ENCODE measurements at places on chromosomes 1 and 21.

- DNase-seq, result no peak
Measured at GRCh38 chr1:87735750-87736149, 407.1 kb downstream of the LMO4 start.

GRCh38 chr1:243595527-243596210 lies 254.4 kb downstream of the AKT3 start:
- no peak for DNase-seq

DNA sequence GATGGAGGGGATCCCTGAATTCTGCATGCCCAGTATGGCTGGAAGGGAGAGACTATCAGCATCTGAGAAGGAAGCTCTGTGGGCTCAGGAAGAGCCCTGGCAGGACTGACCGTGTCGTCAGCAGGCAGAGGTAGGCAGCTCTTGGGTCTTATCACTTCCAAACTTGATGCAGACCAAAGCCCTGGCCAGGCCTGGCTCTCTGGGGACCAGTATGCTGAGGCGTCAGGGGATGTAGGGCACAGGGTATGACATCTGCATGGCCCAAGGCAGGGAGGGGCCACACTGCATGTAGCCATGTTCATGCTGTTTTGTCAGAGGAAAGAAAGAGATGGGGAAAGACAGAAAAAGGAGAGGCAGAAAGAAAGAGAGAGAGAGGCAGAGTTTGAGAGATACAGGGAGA lies 6.3 kb downstream of the FGR start:
- no peak for DNase-seq

DNA sequence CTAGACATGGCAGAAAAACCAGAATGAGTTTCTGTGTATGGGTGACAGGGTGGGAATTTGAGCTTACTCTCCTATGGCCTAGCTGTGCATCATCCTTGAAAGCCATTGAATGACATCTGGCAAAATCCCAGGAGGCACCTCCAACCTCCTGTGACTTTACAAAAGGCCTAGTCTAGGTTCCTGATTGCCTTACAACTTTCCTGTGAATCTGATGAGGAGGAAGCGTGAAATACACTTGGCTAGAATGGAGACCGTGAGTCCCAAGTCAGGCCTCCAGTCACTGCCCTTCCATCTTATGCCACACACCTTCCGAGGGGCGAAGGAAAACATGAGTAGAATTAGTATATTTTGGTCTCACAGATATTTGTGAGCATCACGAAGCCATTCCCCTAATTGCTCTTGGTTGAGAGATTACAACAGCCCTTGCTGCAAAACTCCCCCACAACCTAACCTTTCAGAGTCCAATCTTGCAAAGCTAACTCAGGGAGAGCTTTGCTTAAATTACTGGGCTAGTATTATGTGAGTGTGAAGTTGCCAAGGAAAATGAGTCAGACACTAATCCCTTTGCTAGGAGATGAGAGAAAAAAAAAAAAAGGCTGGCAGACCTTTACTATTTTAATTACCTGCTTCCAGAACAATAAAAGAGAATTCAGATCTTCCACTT lies 36.3 kb upstream of the PAXBP1 start:
- peak; percentile 50 for DNase-seq

DNA sequence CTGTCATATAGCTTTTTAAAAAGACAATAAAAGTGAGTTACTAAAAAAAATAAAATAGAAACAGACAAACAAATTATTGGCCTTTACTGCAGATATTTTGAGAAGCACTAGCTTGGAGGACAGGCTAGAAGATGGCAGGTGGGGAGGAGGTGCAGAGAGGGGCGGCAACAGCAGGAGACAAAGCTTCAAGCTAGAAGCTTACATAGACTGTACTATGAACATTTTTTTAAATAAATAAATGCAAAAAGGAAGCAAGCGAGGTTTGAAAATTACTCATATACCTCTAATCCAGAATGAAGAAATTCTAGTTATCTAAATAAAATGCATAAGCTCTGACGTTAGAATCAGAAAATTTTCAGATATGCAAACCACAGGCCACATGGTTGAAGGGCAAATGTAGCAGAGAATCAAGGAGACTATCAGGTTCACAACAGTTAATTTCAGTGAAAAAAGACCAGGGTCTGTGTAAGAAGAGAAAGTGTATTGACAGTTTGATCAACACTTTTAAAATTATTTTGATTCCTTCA lies 54.9 kb downstream of the NRIP1 start:
- no peak for DNase-seq

DNA sequence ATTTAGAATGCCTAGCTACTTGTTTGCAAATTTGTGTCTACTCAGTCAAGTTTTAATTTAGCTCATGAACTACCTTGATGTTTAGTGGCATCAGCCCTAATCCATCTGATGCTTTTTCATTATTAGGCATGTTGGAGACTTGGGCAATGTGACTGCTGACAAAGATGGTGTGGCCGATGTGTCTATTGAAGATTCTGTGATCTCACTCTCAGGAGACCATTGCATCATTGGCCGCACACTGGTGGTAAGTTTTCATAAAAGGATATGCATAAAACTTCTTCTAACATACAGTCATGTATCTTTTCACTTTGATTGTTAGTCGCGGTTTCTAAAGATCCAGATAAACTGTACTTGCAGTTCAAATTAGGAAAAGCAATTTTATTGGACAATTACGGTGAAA lies 7.6 kb downstream of the SOD1 start:
- DNase-seq, result no peak
